ENCODE measurements at places on chromosomes 7 and 10.

- no peak for DNase-seq
These were observed 1.2 kb upstream of the PLCE1 start for GRCh38 chr10:93992400-93993030.

GRCh38 chr7:32936689-32937088, 20.6 kb upstream of the FKBP9 start:
- no peak for DNase-seq

DNA sequence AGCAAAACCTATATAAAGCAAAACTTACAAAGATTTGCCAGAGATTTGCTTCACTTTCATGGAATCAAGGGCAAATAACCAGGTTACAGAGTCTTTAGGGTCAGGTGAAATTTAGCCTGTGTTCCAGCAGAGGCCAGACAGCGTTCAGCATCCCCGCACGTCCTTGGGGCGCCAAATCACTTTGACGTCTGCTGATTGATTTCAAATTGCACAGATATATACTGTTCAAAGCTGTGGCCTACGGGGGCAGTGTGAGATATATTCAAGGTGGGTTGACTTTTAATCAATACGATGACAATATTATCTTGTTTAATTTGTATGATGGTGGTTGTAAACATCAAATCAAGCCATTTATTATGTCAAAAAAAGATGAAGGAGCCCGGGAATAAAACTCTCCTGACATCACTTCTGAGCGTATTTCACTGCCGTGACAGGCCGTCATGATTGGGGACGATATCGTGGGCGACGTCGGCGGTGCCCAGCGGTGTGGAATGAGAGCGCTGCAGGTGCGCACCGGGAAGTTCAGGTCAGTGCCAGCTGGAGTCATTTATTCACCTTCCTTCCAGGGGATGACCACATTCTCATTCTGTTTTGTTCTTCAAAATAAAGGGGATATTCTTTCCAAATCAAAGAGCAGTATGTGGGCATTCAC, 55.2 kb downstream of the LHPP start:
- no peak for DNase-seq

DNA sequence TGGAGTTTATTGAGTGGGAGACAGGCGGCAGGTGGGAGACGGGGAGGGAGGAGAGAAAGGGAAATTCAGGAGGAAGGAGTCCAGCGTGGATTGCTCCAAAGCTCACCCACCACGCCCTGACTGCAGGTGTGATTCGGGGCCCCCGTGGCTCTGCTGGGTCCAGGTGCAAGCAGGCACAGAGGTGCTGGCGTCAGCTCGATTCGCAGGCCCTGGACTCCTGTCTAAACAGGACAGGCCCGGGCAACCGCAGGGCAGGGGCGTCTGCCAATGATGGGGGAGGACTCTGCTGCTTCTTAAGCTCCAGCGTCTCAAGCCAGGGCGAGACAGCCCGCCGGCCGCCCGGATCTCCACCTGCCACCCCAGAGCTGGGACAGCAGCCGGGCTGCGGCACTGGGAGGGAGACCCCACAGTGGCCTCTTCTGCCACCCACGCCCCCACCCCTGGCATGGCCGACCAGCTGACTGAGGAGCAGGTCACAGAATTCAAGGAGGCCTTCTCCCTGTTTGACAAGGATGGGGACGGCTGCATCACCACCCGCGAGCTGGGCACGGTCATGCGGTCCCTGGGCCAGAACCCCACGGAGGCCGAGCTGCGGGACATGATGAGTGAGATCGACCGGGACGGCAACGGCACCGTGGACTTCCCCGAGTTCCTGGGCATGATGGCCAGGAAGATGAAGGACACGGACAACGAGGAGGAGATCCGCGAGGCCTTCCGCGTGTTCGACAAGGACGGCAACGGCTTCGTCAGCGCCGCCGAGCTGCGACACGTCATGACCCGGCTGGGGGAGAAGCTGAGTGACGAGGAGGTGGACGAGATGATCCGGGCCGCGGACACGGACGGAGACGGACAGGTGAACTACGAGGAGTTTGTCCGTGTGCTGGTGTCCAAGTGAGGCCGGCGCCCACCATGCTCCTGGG, at the start of gene CALML3:
CALML3 (plus strand) TSS at position 321 of the 920 bp plus-strand sequence; CDS start at position 446, 125 bp downstream.
- DNase-seq: no peak

- DNase-seq: no peak
These were observed 114.2 kb upstream of the GPR22 start for GRCh38 chr7:107355616-107356015.
